Ecto neural progenitor cell (in vitro differentiated cells): ENCODE measurements at places on chromosomes 6 and 20.

DNA sequence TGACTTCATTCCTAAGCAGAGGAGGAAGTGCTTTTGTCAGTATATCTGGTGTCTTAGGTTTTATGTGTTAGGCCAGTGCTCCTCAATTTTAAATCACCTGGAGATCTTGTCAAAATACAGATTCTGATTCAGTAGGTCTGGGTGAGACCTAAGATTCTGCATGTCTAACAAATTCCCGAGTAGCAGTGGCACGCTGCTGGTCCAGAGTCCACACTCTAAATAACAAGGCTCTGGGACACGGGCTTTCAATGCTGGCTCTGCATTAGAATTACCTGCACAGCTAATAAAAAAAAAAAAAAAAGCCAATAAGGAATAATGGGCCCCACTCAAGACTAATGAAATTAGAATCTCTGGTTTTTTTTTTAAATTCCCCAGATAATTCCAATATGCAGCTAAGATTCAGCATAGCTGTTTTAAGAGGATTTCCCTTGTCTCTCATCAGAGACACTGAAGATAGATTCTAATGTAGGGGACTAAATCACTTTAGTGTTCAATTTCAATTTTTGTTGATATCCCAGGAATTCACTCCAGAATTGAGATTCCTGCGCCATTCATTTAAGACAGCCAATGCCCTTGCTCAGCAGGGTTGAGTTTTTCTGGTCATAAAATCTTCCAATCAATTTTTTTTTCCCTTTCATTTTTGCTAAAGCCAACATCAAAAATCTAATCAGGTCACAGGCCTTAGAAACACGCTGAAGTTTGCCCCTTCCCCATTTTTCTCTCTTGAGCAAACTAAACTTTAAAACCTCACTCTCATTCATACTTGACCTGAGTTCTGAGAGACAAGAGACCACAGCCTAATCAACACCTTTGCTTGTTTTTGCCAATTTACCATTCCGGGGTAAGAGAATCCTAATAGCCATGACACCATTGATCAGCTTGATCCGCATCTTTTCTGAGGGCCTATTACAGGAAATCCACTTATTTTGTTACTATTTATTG is 2.4 kb downstream of the TDP2 start:
- DNase-seq = no peak

- DNase-seq = no peak
Measured at GRCh38 chr6:169241688-169242350, 11.8 kb downstream of the THBS2 start.

GRCh38 chr6:145895802-145896201 is 68.4 kb downstream of the SHPRH start:
- no peak for DNase-seq

DNA sequence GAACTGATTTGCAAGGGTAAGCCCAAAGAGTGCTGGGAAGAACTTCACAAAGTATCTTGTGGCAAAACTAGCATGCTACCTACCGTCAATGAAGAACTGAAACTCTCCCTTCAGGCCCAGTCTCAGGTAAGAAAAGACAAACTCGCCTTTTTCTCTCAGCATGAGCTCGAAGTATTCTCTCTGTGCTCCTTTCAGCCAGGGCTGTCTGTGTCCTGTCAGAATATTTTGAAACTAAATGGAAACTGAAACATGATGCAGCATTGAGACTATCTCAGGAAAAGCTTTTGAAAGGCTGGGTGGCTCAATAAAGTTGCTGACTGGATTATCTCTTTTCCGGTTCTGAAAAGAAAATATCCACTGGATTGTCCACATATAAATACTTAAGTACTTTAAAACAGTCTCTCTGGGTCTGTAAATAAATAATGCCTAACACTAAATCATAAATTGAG is 696 bp downstream of the CALHM5 start:
- no peak for DNase-seq

DNA sequence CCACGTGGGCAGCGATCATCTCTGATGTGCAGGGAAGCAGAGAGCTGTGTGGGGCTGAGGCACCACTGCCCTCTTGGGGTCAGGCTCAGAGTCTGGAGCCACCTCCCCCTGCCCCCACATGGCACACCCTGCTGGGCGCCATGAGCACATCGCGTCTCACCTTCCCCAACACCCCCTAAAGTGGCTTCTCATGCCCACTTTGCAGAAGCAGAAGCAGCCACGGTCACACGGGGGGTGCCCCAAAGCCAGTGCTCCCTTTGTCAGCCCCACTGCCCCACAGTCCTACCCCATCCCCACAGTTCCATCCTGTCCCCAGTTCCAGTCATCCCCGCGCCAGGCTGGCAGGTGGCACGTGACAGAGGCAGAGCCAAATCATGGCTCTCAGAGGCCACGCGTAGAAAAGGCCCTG is 19.5 kb downstream of the SDCBP2 start:
- DNase-seq = no peak

- DNase-seq = no peak
Measured at GRCh38 chr20:46631212-46631869, 19.9 kb downstream of the SLC13A3 start.

GRCh38 chr20:56376331-56376730 is 15.7 kb downstream of the AURKA start:
- DNase-seq = no peak

GRCh38 chr6:45870531-45870930 is 145.1 kb downstream of the CLIC5 start:
- no peak for DNase-seq
